ENCODE measurements at places on chromosomes 13 and 19.
A peak's percentile ranks its signal among the peaks of the same experiment; 100 is the strongest.

DNA sequence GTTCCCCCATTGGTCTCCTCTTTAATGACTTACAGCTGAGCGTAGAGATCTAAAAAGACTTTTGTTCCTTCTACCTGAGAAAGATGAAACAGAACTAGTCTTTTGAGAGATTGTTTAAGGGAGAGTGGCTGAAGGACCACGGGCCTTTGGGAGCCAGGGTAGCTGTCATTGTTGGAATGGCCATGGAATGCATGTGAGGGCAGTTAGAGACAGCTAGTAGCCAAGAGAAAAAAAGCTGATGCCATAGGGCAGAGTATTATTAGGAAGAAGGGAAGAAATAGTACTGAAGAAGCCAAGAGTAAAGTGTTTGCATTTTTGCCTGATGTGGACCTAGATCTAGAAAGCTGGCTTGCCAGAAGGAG, 5.6 kb downstream of the ZNF507 start:
- DNase-seq = no peak

DNA sequence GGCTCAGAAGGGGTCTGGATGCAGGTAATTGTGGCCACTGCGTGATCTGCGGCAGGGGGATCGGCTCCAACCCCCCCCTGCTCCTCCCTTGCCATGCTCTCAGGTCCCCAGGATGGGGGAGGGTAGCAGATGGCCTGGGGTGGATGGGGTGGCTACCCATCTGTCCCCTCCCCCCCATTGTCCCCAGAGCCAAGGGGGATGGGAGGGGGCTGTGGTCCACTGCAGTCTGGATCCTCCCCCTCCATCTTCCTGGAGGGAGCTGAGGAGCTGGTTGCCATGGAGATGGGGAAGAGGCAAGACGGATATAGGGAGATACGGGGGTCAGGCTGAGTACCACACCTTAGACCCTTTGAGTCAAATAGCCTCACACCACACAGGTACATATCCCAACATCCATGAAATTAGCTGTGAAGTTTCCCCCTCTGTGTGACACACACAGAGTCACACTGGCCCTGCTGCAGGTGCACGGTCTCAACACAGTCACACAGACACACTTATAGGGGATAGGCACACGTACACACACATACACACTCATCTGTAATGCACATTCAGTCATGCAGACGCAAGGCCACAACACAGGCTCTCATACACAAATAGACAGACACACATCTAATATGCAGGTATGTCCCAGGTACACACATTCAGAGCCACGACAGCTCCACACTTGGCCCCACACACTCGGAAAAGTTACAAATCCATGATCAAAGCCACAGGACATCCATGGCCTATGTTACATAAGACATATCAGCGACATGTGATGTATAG, 1.8 kb upstream of the NOVA2 start:
- DNase-seq = no peak

- DNase-seq = no peak
Observed at GRCh38 chr19:42250666-42251531, 4.0 kb downstream of the ERF start.

- no peak for DNase-seq
Observed at GRCh38 chr13:55359067-55359466, 1781.7 kb upstream of the PRR20A start.

DNA sequence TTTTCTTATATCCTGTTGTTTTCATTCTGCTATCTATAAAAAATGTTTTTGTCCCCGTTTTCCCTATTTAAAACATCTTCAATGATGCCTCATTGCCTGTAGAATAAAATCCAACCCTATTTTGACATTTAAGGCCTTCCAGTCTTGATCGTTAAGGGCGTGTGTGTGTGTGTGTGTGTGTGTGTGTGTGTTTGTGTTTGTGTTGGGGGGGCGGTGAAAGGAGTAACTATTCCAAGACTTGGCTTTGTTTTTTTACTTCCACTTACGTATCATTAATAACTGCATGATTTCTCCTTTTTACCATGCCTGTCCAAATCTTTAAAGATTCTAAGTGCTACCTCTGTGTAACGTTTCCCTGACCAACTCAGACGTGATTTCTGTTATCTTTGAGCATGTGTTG, 784 bp downstream of the PIBF1 start:
- no peak for DNase-seq

DNA sequence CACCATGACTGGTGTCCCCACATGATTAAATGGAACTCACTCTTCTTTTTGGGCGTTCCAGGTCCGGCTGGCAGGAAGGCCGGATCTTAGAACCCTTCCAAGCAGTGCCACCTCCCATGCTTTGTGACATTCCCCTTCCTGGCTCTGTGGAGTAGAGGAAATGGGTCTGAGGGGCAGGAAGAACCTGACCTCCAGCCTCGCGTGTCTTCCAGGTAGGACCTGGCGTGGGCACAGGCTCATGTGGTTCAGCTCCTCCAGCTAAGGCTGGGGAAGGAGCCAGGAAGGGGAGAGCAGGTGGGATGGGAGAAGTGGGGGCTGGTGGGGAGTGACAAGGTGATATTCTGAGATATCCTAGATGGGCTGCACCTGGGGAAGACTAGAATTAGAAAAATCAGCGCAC, 2.1 kb downstream of the TMEM255B start:
- DNase-seq = no peak

- DNase-seq = no peak
Observed at GRCh38 chr13:112684071-112684845, 5.6 kb upstream of the ATP11A start.

DNA sequence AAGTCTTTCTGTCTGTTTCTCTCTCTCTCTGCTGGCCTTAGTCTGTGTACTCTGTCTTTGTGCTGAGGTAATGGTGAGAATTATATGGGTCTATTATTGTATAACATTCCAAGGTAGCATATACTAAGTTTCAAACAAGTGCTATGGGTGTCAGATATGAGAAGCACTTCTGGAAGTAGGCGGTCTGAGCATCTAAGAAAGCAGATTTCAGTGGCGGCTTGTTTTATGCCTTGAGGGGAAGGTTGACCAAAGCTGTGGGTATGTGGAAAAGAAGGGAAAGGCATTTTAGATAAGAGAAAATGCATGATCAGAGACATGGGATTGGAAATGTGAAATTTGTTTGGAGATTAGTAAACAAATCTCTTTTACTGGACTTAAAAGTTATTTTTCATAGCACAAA, 348.5 kb downstream of the RFC3 start:
- DNase-seq = no peak

DNA sequence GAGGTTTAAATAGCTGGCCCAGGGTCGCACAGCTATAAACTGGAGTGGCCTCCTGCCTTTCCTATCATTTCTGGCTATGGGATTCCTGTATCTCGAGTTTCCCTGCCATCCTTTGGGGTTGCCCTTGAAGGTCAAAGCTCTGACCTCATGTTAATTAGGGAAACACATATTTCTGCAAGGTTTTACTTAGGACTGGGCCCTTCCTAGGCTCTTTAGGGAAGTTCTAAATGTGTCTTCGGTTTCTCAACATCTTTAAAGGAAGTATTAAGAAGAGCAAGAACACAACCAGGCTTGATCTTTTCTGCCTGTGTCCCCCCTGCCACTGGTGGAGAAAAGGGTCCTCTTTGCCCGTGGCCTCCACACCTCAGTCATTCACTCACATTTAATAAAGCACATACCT, 10.8 kb downstream of the LCP1 start:
- no peak for DNase-seq

DNA sequence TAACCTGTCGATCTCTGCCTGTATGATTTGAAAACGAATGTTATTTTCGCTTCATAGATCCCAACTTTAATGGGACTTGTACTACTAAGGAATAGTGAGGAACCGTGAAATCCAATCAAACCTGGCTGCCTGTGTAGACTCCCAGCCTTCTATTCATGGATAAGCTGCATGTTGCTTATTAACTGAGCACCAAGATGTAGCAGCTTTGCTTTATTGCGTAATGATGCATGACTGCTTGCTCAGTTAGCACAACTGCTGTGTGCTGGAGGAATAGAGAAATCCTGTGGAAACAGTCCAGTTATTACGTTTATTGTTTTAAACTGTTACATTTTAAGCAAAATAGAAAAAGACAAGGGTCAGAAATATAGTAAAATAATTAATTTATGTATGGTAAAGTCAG, 108.2 kb downstream of the SHISA2 start:
- DNase-seq = no peak

- DNase-seq = no peak
Observed at GRCh38 chr13:74409551-74409950, 275.3 kb upstream of the KLF12 start.

DNA sequence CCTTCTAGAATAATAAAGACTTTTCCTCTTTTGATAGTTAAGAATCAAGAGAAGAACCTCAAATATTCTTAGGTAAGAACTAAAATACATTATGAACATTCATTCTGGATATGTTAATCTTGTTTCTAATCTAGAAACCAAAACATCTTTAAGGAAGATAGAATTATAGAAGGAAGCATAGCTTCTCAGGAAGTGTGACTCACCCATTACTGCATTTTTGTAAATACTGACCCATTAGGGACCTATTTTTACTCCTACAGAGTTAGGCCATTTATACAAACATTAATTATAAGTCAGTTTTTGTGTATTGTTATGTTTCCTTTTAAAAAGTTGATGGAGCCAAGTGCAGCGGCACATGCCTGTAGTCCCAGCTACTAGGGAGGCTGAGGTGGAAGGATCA, 147.1 kb downstream of the NUFIP1 start:
- no peak for DNase-seq

GRCh38 chr19:52992109-52993004, 21.4 kb upstream of the ERVV-1 start:
- DNase-seq = no peak

DNA sequence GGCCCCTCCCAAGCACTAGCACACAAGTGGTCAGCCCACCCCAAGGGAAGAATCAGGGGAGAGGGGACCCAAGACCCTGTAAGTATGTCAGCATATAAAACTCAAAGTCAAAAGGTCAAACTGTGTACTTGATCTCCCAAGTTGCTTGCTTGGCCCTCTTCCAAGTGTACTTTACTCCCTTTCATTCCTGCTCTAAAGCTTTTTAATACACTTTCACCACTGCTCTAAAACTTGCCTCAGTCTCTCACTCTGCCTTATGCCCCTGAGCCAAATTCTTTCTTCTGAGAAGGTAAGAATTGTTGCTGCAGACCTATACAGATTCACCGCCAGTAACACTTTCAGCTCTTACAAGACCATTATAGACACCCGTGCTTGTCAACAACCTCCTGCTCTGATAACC, 15.1 kb upstream of the RNASEH2B start:
- DNase-seq = no peak

- DNase-seq = peak; percentile 41
Observed at GRCh38 chr13:113928685-113929627, 44.9 kb downstream of the C13orf46 start.

DNA sequence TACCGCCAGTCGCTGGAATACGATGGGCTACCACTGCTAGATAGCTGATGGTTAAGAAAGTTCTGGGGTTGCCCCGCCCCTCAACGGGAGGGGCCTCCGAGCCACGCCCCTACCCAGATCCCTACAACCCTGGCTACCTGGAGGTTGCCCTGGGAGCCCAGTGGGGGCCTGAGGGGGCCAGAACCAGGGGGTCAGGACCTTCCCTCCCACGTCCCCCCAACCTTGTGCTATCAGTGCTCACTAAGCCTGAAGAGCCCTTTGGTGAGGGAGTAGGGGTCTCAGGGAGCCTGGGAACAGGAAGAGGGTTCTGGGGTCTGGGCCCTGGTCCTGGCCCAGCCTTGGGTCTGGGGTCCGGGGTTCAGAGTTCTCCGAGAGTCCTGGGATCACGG, 8.9 kb downstream of the OCEL1 start:
- DNase-seq = no peak

DNA sequence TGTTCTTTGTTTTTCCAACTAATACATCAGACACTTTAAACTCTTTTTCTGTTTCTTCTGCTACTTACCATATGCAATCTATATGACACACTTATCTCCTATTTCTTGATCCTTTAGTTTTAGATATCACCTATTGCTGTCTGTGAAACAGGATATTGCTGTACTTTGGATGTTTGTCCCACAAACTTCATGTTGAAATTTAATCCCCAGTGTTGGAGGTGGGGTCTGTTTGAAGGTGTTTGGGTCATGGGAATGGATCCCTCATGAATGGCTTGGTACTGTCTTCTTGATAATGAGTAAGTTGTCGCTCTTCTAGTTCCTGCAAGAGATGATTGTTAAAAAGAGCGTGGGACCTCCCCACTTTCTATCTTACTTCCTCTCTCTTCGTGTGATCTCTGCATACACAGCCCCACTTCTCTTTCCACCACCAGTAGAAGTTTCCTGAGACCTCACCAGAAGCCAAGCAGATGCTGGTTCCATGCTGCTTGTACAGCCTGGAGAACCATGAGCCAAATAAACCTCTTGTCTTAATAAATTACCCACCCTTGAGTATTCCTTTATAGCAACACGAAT, 244.2 kb downstream of the NHLRC3 start:
- DNase-seq = no peak

- no peak for DNase-seq
Observed at GRCh38 chr13:99153219-99153618, 47.4 kb upstream of the UBAC2 start.

- DNase-seq = no peak
Observed at GRCh38 chr13:24212674-24213073, 52.2 kb downstream of the SPATA13 start.

DNA sequence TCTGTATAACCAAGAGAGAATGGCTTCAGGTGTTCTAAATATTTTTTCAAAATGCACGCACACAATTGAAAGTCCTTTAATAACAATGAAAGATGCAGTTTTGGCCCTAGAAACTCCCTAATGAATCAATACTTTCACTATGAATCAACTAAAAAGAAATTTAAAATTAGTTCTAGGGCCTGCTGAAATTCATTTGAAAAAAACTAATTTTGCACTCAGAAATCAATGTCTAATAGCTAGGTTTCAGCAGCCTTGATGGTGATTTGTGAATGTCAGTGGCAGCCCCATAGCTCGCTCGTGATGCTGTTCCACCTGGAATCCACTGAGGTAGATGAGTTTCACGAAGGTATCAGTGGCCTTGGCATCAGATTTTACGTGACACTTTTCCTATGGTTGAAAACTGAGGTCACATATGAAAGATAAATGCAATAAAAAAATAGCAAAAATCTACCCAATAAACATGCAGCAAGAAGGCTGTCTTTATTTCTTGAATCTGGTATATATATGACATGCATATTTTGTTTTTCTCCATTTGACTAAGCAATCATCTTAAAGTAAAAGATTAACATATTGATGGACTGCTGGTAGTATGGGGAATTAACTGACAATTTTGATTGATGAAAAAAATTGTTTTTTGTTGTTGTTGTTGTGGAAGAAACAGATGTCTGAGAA, 141.0 kb downstream of the AKAP11 start:
- no peak for DNase-seq

DNA sequence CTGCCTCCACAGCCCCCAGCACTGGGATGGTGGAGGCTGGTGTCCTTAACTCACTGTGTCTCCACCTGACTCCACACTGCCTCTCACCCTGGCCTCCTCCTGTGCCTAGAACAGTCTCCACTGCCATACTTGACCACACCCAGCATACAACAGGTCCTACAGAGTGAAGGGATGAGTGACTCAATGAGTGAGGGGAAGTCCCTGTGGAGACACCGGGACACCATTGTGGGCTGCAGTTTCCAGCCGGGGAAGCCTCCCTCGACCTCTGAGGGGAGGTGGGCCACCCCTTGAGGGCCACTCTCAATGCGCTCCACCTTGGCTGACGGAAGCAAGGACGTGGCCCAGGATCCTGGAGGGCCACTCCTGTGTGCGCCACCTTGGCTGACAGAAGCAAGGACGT, 2.8 kb upstream of the ZNF135 start:
- DNase-seq = no peak

GRCh38 chr19:17671906-17672305, 16.2 kb downstream of the UNC13A start:
- DNase-seq = peak; percentile 6

GRCh38 chr19:6812612-6813011, 40.1 kb downstream of the VAV1 start:
- no peak for DNase-seq

Data from cerebellar nuclear complex (tissue), 1 donor.